ENCODE measurements at places on chromosomes 4 and X.

GRCh38 chr4:156962528-156962974 lies 9.0 kb downstream of the PDGFC start:
- no peak for DNase-seq

- DNase-seq, result peak; percentile 40
Measured at GRCh38 chr4:159145992-159146330, 43.1 kb downstream of the RAPGEF2 start.

GRCh38 chr4:22514481-22514880 lies 1.4 kb downstream of the ADGRA3 start:
- DNase-seq, result peak; percentile 23

GRCh38 chr4:154010371-154010770 lies 221.5 kb upstream of the SFRP2 start:
- no peak for DNase-seq

GRCh38 chrX:95057341-95057740 lies 1383.3 kb downstream of the FAM133A start:
- no peak for DNase-seq

GRCh38 chr4:18980516-18981233 lies 959.1 kb upstream of the LCORL start:
- DNase-seq, result no peak

- peak; percentile 56 for DNase-seq
Measured at GRCh38 chr4:40206426-40206825, 9.6 kb downstream of the RHOH start.

DNA sequence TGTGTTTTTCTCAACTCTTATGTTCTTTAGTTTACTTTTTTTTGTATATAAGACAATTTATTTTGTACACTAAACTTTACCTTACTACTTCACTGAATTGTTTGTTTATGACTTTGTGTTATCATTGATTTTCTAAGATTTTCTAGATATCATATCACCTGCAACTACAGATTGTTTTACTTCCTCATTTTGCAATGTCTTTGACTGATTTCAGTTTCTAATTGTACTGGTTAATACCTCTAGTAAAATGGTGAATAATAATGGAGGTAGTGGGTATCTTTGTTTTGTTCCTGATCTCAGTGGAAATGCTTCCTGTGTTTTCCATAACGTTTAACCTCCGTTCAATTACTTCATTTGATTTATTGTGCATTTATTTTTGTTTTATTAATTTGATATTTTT lies 490.2 kb downstream of the TLL1 start:
- no peak for DNase-seq

GRCh38 chr4:123545667-123546572 lies 149.3 kb downstream of the SPRY1 start:
- no peak for DNase-seq

DNA sequence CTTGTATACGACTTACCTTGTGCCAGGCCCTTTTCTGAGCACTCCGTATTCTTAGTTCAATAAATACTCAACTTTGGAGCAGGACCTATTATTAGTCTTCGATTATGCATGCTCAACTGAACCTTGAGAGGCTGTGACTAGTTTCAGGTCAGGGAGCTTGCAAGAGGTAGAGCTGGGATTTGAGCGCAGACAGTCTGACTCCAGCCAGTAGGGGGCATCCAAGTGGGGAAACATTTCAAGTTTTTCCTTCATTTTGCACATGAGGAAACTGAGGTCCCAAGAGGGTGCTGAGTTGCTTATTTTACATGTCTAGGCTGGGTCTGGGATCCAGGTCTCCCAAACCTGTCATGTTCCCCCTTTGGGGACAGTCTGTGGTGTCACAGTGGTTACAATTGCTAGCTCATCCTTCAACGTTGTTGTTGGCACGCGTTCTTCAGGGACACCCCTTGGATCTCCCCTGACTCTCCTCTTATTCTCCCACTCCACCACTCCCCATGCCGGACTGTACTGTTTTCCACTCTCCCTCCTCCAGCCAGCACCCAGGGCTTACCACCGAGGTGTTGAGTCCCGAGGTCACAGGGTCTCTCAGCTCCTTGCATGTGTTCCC lies 6.7 kb upstream of the PRICKLE3 start:
- peak; percentile 59 for DNase-seq

GRCh38 chr4:2750719-2751605 lies 5.2 kb downstream of the TNIP2 start:
- DNase-seq, result peak; percentile 63

DNA sequence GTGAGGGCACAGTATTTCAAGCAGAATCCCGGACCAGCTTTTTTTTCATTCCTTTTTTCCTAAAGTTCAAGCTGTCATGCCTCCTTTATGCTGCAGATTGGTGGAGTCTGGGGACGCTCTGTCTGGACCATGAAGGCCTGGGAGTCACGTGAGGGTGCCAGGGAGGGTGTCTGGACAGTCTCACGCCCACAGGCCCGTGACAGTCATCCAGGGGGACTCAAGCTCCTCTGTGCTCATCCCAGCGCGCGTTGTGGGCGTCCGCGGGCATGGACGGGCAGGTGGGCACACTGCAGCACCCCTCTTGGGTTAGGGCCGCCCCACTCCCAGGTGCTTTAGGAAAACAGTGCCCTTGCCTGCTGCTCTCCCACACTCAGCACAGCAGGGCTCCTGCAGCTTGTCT lies 4.8 kb downstream of the CPZ start:
- no peak for DNase-seq
